ENCODE measurements at places on chromosomes 12 and 14.
A peak's percentile ranks its signal among the peaks of the same experiment; 100 is the strongest.

DNA sequence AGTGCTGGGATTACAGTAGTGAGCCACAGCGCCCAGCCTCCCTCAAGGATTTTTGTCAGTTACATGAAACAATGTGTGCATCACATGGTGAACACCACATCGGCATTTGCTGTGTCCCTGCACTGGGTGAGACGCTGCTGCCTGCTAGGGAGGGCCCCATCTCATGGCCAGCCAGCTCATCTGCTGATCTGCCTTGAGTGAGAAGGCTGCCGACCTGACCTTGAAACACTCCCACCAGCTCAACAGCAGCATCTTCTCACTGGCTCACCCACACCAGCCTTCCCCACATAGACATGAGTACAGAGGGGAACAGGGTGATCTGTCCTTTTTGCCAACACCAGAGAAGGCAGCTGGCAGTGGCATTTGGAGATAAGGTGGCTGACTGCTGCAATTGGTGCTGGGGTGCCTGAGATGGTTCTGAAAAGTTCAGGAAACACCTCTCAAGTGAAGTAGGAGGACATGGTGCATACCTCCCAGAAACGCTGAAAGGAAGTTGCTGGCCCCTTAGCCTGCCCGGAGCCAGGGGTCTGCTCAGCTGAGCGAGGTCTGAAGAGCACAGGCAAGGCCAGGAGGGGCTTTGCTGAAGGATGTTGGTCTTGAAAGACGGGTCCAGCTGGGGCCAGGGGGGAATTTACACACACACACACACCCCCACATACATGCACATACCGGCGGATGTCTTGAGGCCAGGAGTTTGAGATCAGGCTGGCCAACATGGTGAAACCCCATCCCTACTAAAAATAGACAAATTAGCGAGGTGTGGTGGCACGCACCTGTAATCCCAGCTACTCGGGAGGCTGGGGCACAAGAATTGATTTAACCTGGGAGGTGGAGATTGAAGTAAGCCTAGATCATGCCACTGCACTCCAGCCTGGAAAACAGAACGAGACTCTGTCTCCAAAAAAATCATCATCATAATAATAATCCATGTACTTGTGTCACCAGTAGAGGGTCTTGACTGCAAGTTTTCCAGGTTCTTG is 14.3 kb upstream of the PPP1R13B start:
- no peak for DNase-seq

GRCh38 chr12:79451978-79452377 is 238.8 kb downstream of the PAWR start:
- no peak for DNase-seq

GRCh38 chr14:35262436-35262835 is 29.7 kb upstream of the PSMA6 start:
- DNase-seq = no peak

GRCh38 chr12:65740873-65741600 is 83.2 kb upstream of the HMGA2 start:
- DNase-seq = peak; percentile 41

DNA sequence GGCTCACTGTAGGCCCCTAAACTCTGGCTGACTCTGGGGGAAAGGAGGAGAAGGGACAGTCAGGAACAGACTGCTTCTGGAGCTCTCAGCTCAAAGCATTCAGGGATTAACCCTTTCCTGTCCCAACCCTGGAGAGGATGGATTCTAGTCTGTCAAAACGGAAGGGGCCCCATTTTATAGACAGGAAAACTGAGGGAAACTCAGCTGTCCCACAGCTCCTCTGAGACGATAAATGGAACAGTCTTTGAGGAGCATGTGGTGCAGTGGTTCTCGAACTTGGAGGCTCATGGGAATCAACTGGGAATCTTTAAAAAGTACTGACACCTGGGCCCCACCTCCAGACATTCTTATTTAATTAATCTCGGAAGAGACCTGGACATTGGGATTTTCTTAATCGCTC is 23.7 kb downstream of the SRRM4 start:
- no peak for DNase-seq
